ENCODE measurements at places on chromosomes 13 and 19.

DNA sequence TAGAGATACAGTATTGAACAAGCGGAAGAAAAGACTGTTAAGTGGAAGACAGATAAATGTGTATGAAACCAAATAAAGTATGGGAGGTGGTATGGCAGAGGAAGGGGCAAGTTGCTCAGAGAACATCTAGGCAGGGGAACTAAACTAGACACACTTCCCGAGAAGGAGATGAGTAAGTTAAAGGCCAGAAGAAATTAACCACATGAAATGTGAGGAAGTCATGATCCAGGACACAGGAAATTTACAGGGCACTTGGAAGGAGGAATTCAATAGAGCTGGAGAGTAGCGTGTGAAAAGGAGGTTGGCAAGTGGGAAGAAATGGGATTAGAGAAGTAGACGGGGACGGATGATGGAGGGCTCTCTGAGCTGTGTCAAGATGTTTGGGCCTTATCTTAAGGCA is 208.8 kb downstream of the COG6 start:
- DNase-seq, result no peak

GRCh38 chr19:12974301-12975220 is 5.2 kb downstream of the DAND5 start:
- DNase-seq, result no peak

GRCh38 chr19:29260477-29261317 is 47.7 kb upstream of the UQCRFS1 start:
- DNase-seq, result peak; percentile 69

DNA sequence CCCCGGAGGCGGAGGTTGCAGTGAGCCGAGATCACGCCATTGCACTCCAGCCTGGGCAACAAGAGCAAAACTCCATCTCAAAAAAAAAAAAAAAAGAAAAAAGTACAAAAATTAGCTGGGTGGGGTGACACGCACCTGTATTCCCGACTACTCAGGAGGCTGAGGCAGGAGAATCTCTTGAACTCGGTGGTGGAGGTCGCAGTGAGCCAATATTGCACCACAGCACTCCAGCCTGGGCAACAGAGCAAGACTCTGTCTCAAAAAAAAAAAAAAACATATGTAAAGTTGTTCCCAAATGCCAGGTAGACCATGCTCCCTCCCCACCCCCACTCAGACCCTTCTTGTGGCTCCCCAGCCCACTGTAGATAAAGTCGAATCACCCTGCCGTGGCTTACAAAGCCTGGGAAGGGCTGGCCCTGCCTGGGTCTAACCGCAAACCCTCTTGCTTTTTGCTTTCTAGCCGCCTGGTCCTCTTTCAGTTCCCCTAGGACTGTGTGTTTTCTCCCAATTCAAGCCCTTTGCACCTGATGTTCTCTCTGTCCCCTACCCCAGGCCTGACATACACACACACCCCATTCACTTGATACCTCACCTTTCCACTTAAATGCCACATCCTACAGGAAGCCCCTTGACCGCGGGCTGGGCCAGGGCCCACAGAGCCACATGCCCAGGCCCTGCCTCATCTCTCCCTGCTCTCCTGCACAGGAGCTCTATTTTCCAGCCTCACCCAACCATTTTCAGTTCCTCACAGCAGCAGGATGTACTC is 34.4 kb downstream of the MAP4K1 start:
- no peak for DNase-seq

GRCh38 chr19:9295411-9295849 is 14.2 kb downstream of the ZNF699 start:
- DNase-seq, result no peak

DNA sequence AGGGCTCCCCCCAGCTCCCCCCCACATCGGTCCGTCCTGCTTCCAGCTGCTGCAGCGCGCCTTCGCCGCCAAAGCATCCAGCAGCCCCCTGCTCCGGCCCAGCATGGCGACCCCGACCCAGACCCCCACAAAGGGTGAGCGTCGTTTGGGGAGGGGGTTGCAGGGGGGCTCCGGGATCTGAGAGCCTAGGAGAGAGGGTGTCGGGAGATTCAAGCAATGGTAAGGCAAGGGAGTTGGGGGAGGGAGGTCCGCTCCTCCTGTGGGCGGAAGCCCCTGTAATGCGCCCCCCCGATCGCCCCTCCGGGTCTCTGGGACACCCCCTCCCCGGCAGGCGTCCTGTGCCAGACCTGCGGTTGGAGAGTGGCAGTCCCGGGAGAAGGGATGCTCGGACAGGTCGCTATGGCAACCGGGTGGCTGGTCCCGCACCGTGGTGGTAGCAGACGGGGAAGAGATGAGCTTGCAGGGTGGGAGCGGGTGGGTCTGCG is at the start of gene FXYD7:
Gene FXYD7 (plus strand): TSS at position 25 of the 485 bp plus-strand sequence. CDS start 79 bp downstream, at position 104.
- DNase-seq, result no peak

DNA sequence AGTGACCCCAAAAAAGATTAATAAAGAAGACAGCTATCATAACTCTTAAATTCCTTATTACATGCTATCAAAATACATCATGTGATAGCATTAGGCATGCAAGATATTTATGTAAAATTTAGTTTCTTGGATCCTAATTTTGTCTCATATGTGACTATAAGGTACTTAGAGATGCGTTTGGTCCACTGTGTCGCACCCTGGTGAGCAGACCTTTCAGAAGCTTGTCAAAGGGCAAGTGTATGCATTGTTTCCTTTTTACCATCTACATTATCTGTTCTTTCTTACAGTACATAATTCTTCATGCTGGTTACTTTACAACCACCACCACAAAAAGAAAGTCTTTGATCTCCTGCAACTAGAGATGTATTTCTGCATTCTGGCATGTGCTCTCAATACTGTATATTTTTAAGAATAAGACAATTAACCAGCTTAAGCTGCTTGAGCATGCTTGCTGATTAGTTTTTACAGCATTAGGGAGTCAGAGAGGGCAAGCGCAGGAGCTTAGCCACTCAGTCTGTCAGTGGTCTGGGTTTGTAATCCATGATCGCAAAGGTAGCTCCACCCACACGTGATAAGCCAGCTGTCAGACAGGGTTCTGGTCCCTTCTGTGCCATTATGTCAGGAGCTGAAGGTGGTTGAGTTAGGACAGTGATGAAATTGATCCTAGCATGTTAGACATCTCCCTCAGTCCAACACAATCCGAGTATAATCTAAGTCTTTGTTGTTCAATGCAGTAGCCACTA is 500.9 kb downstream of the MYO16 start:
- DNase-seq, result no peak

GRCh38 chr13:108957369-108958012 is 328.1 kb downstream of the MYO16 start:
- no peak for DNase-seq

DNA sequence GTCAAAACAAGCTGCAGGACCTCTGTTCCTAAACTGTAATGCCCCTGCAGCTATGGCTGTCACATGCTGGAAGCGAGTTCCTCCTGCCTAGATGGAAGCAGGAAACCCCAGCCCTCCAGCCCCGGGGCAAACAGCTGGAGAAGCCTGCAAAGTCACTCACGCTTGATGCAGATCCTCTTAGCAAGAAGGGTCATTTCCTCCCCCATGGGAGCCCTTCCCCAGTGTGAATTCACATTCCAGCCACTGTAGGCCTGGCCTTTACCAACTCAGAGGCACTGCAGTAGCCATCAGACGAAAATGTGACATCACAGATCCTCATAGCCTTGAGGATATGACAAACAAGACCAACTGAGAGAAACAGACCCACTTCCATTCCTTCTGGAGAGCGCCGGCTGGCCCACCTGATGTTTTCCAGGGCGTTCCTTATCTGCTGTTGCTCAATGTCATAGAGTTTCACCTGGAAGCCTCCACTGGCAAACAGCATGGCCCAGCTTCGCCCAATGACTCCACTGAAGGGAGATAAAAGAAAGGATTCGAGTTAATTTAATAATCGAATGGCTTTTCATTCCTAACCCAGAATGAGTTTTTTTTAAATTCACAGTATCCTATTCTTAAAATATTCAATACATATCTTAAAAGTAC is 13.5 kb downstream of the CRYL1 start:
- no peak for DNase-seq

DNA sequence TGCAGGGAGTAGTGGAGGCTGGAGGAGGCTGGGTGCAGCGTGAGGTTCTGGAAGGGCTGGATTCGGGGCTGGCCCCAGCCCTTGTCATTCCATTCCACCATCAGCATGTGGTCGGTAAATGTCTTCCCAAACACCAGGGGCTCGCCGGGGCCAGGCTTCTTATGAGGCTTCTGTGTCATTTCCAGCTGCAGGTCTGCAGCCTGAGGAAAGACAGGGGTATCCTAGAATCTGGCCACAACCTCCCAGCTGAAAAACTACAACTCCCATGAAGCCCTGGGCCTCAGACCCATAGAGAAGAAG is 4.4 kb downstream of the BCAT2 start:
- DNase-seq, result peak; percentile 73

GRCh38 chr13:49238621-49239020 is 9.1 kb upstream of the CDADC1 start:
- no peak for DNase-seq

DNA sequence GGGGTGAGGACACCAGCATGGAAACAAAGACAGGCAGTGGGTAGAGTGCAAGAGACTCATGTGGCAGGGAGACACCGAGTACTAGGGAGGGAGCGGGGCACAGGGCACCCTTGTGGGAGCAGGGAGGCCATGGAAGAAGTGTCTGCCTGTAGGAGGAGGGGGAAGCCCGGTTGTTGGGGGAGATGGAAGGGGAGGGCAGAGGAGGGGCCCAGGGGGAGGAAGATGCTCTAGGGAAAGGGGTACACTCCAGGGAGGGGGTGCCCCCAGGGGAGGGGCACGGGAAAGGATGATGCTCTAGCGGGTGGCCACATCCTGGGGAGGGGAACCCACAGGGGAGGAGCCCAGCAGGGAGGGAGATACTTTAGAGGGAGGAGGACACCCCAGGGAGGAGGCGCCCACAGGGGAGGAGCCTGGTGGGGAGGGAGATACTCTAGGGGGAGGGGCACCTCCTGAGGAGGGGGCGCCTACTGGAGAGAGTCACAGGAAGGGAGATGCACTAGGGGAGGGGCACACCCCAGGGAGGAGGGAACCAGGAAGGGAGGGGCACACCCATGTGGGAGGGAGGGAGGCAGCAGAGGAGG is 24.9 kb downstream of the CPAMD8 start:
- DNase-seq, result peak; percentile 44

GRCh38 chr19:58034477-58034793 is 610 bp downstream of the ZSCAN1 start:
- no peak for DNase-seq

DNA sequence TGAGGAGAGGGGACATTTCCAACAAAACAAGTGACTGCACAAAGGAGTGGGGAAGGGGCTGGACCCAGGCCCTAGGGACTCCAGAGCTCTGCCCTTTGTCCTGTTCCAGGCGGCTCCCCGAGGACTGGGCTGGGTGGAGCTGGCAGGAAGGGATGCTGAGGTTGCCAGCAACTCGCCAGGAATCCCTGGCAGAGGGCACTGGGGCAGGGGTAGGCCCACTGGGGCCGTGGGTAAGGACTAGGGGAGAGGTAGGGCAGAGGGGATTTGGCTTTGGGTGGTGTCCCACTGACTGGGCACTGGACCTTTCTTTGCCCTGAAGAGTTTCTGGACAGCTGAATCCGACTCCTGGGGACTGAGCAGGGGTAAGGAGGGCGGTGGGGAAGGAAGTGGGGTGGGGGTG is 7.9 kb downstream of the LIPE start:
- no peak for DNase-seq

DNA sequence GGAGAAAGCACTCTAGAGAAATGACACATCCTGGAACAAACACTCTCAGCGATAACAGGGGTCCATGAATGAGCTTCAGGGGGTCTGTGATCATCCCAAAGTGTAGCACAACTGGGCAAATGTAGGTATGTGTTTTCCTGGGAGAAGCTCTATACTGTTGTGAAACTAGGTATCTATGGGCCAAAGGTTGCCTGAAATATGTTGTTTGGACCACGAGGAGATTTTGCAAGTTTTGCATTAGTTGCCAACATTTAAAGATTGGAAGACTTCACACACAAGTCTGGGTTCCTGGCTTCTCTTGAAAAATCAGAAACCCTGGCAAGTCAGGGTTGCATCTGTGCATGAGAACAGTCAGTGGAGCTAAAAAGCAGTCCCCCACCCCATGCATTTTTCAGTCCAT is 26.7 kb upstream of the POU2F2 start:
- no peak for DNase-seq

DNA sequence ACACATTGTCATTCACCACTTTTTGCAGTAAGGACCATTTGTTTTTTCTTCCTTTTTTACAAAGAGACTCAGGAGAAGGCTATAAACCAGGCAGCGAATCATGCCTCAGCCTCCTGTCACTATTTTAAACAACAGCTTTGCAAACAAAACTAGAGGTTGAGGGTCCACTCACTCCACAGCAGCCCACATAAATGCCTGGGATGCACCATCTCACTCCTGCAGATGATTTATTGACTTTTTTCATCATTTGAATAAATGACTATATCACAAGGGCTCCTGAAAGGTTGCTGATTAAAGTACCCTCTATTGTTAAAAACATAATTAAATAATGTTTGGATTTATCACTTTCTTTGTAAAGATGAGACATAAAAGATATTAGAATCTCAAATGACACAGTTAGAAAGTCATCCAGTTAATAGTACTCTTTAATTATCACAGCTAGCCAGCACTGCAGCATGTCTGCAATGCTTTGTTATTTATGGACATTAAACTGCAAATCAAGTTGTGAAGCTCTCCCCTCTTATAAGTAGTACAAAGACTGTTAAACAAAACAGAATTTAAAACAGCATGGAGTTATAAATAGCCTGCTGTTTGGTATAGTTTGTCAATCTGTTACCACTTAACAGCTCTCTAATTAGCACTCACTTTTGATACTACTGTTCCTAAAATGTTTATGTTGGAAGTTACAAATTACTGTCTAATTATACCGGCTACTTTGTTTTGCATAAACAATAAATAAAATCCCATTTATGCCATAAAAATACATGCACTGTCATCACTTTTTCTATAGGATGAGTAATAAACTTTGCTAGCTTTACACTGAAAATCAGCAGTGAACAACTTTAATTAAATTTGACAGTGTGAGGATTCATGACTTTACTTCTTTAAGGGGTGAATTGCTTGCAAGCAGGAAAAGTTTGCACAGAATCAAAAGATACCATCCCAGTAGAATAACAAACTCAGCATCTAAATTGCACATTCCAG is 853.2 kb downstream of the UQCRFS1 start:
- no peak for DNase-seq

DNA sequence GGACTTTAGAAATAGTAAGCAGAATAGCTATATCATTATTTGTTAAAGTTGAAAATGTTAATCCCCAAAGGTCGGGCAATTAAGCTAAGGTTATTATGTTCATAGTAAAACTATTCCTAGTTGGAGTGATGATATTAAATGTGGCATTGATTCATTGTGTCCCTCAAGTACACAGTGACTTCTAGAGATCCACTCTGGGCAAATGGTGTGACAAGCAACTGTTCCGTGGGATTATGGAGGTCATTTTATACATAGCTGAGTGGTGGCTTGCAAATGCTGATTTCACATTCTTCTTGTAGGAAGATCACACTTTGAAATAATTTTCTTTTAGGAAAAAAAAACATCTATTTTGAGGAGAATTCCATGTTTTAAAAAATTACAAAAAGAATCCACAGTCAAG is 317.8 kb downstream of the ATP8A2 start:
- no peak for DNase-seq

GRCh38 chr13:37586164-37586563 is 12.4 kb downstream of the POSTN start:
- DNase-seq, result no peak

Data from activated CD4-positive, alpha-beta T cell treated with anti-CD3 and anti-CD28 coated beads, Interleukin-10, Interleukin-2, amounts not matched to agents 100 ng/mL and 50 ng/mL, durations not matched to agents 16 hours and 8 hours (primary cell).